Bronchial smooth muscle cell (primary cell): ENCODE measurements at places on chromosomes 12 and 14. TPM values are rescaled to one million over a fixed set of nuclear protein-coding genes. Genes with fewer than 3 reads are reported as not detected.

The RFLNA gene
- 0.32 and 1.1 TPM in 2 replicates for total RNA-seq

The TPPP2 gene
- total RNA-seq, result not detected in 2 replicates

The CLEC9A gene
- not detected in 2 replicates for total RNA-seq

The ESR2 gene
- 0.32 and 1.4 TPM in 2 replicates for total RNA-seq

The CISTR gene
- not detected in 2 replicates for total RNA-seq

The TMEM116 gene
- total RNA-seq, result 6.6 and 8.8 TPM in 2 replicates

The CCDC38 gene
- under 0.01 TPM in 1 of 2 replicates, not detected in the other for total RNA-seq

The APOLD1 gene
- 1.5 and 3.3 TPM in 2 replicates for total RNA-seq

The KIF5A gene
- 0.47 and 0.60 TPM in 2 replicates for total RNA-seq

The SERPINA3 gene
- 0.32 and 8.7 TPM in 2 replicates for total RNA-seq

The ARHGAP9 gene
- 0.32 TPM in 1 of 2 replicates, not detected in the other for total RNA-seq

The STRN3 gene
- 76.8 and 82.0 TPM in 2 replicates for total RNA-seq

The ACOT6 gene
- total RNA-seq, result not detected in 2 replicates

The CRIP1 gene
- 6.2 and 9.3 TPM in 2 replicates for total RNA-seq

The LAG3 gene
- 0.09 and 0.32 TPM in 2 replicates for total RNA-seq

The ASCL1 gene
- total RNA-seq, result not detected in 2 replicates

The MSRB3 gene
- 21.4 and 23.3 TPM in 2 replicates for total RNA-seq

The MYF5 gene
- total RNA-seq, result not detected in 2 replicates

The OR6C2 gene
- not detected in 2 replicates for total RNA-seq

The FAM186B gene
- total RNA-seq, result 0.43 and 0.63 TPM in 2 replicates

The MSI1 gene
- under 0.01 TPM in 1 of 2 replicates, not detected in the other for total RNA-seq

The ATP2B1 gene
- total RNA-seq, result 24.6 and 47.4 TPM in 2 replicates

The LALBA gene
- total RNA-seq, result not detected in 2 replicates

The NUP107 gene
- 23.5 and 27.9 TPM in 2 replicates for total RNA-seq

The TRAF3 gene
- total RNA-seq, result 13.4 and 23.3 TPM in 2 replicates

The SDSL gene
- 8.2 and 14.2 TPM in 2 replicates for total RNA-seq

The C12orf60 gene
- total RNA-seq, result 0.79 and 1.2 TPM in 2 replicates

The NAV3 gene
- 41.8 and 47.8 TPM in 2 replicates for total RNA-seq

The LRRC9 gene
- not detected in 2 replicates for total RNA-seq

The KRT73 gene
- not detected in 2 replicates for total RNA-seq

The KRT84 gene
- not detected in 2 replicates for total RNA-seq

The HSPA2 gene
- 1.8 and 2.5 TPM in 2 replicates for total RNA-seq

The NEMP1 gene
- 3.8 and 4.9 TPM in 2 replicates for total RNA-seq

The SOX5 gene
- 6.2 and 7.7 TPM in 2 replicates for total RNA-seq

The KLHL33 gene
- 0.32 and 0.60 TPM in 2 replicates for total RNA-seq

The OR6C6 gene
- total RNA-seq, result not detected in 2 replicates

The DYRK4 gene
- total RNA-seq, result 43.4 and 62.3 TPM in 2 replicates

The CD4 gene
- 0.16 and 0.17 TPM in 2 replicates for total RNA-seq

The TCL1A gene
- total RNA-seq, result not detected in 2 replicates

The KRT4 gene
- 0.34 TPM in 1 of 2 replicates, not detected in the other for total RNA-seq

The CCDC88C gene
- under 0.01 and 0.09 TPM in 2 replicates for total RNA-seq

The EIF2B2 gene
- total RNA-seq, result 29.8 and 48.1 TPM in 2 replicates

The FBXO21 gene
- 117 and 168 TPM in 2 replicates for total RNA-seq

The DGLUCY gene
- 80.5 and 81.0 TPM in 2 replicates for total RNA-seq

The NGB gene
- total RNA-seq, result not detected in 2 replicates

The L3HYPDH gene
- 28.5 and 31.2 TPM in 2 replicates for total RNA-seq

The VRTN gene
- total RNA-seq, result under 0.01 TPM in 1 of 2 replicates, not detected in the other

The PTPRO gene
- 0.17 and 0.32 TPM in 2 replicates for total RNA-seq

The GPR137C gene
- total RNA-seq, result 0.43 and 0.79 TPM in 2 replicates

The ACVRL1 gene
- total RNA-seq, result 50.6 and 70.5 TPM in 2 replicates

The GYS2 gene
- not detected in 2 replicates for total RNA-seq

The KRT3 gene
- total RNA-seq, result not detected in 2 replicates
